ENCODE measurements at places on chromosomes 7 and 10.
A peak's percentile ranks its signal among the peaks of the same experiment; 100 is the strongest.

- DNase-seq, result peak; percentile 11
These were observed 68.9 kb upstream of the FOXK1 start for GRCh38 chr7:4612939-4613841.

GRCh38 chr10:12974491-12975199, 26.9 kb downstream of the CCDC3 start:
- DNase-seq, result no peak

DNA sequence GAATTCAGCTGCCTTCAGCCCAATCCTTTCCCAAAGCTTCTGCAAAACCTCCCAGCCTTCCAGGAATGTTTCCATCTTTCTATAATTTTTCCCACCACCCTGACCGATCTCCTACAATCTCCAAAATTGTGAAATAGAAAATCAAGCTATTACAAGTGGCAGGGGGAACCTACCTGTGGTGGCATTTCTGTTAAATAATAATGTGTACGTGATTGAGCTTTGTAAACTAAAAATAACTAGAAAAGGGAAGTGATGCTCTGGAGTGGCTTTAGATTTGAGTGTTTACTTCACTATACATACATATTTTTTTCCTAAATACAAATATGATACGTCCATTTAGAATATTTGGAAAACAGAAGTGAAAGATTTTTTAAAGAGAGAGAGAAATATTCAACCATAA, 593.6 kb downstream of the GRM8 start:
- no peak for DNase-seq

DNA sequence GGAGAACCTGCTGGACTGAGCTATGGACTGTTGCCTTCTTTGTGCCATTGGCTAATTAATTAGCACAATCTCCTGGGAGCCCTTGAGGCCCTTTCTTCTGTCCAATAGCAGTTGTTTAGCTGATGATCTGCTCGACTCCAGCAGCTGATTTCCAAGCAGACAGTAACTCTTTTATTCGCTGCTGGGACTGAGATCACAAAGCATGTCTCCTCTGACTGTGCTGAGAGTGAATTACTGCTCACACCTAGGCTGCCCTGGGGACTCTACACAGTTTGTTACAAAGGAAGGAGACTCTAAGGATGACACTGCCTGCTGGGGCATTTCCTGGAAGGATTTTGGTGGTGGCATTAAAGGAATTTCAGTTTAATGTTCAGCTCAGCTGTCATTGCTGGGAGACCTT, 31.4 kb downstream of the CASP7 start:
- peak; percentile 14 for DNase-seq

- no peak for DNase-seq
These were observed 72.4 kb upstream of the LOXL4 start for GRCh38 chr10:98340261-98340939.

DNA sequence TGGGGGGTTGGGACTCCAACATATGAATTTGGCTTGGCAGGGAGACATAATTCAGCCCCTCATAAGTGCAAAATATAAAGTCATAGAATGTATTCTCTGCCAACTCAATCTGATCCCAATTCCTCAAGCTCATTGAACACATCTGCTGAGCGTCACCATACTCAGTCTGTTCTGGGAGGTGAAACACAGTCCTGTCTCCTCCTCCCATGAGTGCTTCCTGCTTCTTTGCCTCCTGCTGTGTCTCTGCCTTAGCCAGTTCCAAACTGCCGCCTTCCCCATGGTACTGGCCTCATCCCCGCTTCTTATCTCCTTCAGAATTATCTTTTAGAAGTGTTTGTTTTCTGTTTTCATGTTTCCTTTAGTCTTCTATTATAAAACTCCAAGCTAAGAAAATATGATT, 365.5 kb downstream of the TNS3 start:
- DNase-seq, result no peak

DNA sequence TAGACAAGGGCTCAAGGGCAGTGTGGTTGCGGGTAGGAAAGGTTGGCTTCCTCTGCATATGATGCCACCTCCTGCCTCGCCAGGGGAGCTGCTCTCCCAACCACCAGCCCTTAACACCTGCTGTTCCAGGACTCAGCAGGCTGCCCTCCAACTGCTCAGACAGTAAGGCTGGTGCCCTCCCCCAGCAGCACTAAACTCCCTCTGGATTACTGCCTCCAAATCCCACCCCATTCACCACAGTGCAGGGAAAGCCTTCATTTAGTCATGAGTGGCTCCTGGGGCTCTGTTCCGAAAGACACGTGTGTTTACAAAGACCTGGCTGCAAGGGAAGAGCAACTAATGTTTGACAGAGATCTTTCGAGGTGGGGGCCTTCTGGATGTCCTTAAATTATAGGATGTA, 437.2 kb upstream of the MKI67 start:
- DNase-seq, result no peak

GRCh38 chr7:55065079-55065478, 46.3 kb downstream of the EGFR start:
- DNase-seq, result no peak

DNA sequence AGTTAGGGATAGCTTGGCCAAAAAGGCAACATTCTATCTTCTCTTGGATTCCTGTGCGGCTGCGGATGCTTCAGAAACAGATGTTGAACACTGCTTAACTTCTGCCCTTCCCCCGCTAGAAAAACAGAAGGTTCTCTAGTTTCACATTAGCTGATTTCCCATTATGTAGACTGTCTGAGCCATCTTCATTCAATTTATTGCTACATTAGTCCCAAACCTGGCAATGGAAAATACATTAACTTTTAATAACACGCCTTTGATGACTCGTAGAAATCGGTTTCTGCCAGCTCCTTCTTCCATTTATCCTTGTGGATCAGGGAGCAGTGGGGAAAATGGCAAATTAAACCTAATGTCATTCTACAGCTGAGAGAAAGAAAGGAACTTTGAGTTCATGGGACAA, 119.9 kb downstream of the SLC16A9 start:
- no peak for DNase-seq

- no peak for DNase-seq
These were observed 246.7 kb upstream of the CTBP2 start for GRCh38 chr10:125407000-125407502.

DNA sequence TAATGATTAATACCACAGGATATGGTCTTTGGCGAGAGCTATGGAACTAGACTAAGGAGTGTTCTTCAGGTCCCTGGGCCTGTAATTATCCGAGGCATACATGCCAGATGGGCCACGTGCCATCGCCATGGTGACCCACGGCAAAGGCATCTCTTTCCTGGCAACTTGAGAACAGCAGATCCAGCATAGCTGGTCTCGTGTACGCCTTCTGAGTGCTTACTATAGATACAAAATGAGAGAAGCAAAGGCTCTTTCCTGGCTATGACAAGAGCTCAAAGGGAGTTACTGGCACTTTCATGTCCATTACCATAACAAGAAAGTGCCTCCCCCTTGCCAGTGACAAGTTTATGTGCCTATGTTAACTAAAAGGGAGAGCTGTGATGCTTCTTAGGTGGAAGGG, 26.0 kb upstream of the GLI3 start:
- peak; percentile 24 for DNase-seq

DNA sequence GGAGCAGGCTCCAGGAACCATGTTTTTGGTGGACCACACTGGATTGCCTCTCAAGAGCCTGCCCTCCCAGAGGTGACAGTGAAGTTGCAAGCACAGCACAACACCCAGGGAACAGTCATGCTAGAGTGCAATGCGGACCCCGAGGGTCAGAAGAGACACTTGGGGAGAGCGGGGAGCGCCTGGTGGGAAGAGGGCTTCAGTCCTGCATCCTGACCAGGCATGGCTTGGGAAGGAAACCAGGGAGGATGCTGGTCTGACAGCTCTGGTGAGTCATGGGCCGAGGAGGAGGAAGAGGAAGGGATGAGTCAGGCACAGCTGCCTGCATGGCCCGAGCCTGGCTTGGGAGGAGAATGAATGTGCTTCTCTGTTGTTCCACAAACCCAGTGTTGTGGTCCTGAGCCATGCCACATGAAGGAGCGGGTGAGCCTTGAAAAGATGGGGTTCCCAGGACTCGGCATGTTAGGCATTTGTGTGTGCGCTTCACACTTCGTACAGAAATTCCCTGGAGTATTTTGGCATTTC, 29.5 kb upstream of the ANKRD2 start:
- peak; percentile 79 for DNase-seq

GRCh38 chr7:153675131-153675530, 377.1 kb upstream of the DPP6 start:
- DNase-seq, result peak; percentile 4

- DNase-seq, result no peak
These were observed 786.7 kb downstream of the NRG3 start for GRCh38 chr10:82661701-82662100.

- no peak for DNase-seq
These were observed 121.5 kb downstream of the TPST1 start for GRCh38 chr7:66326501-66327215.

DNA sequence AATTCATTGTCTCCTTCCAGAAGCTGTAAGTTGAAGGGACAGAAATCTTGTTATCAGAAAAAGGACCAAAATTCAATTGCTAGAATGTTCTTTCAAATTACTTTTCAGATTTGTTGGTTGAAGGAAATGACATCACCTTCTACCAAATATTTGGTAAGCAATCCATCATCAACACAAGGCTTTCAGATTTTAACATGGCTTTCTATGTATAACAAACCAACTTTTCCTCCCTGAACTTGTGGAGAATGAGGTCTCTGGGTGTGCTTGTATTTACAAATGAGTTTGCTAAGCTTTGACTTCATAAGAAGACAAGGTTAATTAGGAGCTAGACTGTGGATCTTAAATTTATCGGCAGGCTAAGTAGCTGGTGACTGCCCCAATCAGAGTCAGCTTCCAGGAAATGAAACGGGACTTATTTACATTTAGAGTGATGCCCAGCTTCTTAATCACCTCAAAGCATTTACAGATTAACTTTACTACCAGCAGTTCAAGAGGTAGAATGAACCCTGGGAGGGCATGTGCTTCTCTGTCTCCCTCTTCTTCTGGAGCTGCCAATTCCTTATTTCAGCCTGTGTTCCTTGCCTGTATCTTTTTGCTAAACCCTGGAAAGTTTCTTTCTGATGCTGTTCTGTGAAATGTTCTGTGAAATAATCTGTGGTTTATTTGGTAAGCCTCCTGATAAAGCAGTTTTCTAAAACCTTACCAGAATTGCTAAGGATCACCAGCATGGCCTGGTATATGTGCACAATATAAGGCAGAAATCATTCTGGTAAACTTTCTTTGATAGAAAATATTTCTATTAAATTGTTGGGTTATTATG, 248.8 kb upstream of the FZD8 start:
- DNase-seq, result no peak

- no peak for DNase-seq
These were observed 210.9 kb downstream of the GRM8 start for GRCh38 chr7:127041689-127042452.

DNA sequence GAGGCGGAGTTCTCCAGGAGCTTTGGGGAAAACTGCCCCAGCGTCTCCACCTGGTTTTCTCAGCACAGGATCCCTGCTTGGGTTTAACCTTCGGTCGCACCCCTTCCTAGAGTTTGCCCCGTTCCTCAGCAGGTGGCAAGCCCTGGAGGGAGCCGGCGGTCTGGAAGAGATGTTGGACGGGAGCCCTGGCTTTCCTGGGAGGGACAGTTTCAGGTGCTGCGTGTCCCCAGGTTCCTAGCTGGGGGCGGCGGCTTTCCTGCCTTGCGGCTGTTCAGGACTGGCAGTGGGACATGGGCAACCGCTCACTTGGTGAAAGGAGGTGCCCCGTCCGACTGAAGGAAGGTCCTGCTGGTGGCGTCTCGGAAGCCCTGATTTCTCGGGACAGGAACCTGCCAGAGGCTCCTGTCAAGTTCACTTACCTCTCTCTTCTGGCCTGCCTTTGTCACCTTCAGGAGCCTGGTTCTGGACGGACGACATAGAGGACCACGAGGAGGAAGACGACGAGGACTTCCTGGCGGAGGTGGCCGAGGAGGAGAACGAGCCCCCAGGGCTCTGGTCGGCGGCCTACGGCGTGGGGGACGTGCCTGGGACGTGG, 14.8 kb downstream of the ZNF316 start:
- DNase-seq, result no peak

DNA sequence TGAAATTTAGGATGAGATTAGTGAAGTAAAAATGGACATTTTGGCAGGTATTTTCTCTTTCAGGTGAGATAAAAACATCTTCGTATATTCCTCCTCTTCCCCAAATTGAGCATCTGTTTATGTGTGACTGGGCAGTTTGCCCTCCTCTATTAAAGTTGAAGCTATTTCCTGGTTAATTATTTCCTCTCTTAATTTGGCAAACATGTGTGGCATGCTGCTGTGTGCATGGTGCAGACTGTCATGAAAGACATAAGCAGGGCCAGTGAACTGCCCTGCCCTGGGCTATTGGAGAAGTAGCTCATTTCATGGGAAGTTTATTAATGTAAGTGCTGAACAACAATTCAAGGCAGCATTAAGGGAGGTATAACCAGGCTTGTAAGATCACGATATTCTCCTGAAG, 52.6 kb downstream of the EVX1 start:
- DNase-seq, result no peak

DNA sequence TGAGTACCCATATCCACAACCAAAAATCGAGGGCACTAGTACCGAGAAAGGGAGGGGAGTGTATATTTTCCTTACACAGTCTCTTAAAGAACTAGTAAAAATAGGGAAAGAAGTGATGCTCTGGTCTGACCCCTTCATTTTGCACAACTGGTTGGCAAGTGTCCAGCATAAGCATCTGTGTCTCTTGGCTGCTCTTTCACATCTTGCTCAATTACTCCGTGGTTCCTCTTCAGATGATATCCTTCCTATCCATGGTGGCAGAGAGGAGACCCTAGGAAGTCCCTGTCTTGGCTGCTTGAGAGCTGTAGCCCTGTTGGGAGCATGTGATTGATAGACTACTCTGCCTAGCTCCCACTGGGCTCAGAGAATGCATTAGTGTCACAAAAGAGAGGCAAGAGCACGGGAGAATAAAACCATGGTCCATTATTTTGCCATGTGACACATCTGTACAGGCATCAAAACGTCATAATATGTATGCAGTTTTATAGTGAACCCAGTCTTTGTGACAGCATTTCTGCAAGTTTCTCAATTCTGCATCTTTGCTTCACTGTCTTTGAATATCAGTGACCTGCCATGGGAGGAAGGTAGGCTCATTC, 111.8 kb upstream of the ANKRD1 start:
- DNase-seq, result no peak

DNA sequence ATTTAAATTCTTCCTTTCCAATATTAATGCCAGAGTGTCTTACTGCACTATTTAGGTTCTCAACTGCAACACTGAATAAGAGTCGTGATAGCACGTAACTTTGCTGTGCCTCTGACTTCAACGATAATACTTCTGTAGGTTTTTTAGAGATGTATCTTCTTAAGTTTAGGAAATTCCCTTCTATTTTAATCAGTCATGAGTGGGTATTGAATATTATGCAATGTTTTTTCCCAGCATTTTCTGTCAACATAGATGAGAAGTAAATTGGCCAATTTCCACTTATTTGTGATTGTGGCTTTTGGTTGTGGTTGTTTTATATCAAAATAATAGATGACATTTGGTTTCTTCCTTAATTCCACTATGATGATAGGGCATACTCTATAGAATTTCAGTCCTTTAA, 6.7 kb upstream of the STK17A start:
- DNase-seq, result no peak

DNA sequence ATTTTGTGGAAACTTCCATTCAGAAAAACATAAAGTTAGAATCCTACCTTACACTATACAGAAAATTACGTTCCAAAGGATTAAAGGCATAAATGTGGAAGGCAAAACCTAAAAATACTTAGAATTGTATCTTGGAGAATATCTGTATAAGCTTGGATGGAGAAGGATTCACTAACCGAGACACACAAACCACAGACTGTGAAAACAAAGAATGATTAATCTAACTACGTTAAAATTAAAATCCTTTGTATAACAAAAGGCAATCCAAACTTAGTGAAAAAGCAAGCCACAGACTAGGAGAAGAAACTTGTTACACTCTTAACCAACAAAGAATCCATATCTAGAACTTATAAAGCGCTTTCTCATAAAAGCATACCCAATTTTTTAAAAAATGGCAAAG, 678.8 kb downstream of the INHBA start:
- DNase-seq, result no peak

GRCh38 chr7:20394284-20394683, 63.6 kb downstream of the ITGB8 start:
- no peak for DNase-seq
